LHCN-M2 (cell line): ENCODE measurements at places on chromosomes 6 and 20.

- DNase-seq, result no peak
Observed at GRCh38 chr20:48349656-48350055, 478.1 kb downstream of the PREX1 start.

DNA sequence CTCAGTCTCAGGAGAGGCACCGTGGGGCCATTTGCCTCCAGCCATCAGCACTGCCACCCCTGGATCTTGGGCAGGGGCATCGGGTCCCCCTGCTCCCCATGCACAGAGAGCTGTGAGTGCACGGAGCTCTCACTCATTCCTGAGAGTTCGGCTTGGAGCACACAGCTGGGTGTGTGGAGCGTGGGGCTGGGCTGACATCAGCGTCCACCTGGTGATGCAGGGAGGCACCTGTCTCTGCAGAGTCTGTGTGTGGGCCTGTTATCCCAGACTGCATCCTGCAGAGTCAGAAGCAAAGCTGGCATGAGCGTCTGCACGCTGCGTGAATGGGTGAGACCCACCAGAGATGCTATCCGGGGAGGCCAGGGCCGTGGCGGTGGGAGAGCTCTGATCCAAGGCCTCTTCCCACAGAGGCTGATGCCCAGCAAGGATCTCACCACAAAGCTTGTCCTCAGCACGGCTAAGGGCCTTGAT is 248.8 kb upstream of the AFDN start:
- DNase-seq, result no peak

DNA sequence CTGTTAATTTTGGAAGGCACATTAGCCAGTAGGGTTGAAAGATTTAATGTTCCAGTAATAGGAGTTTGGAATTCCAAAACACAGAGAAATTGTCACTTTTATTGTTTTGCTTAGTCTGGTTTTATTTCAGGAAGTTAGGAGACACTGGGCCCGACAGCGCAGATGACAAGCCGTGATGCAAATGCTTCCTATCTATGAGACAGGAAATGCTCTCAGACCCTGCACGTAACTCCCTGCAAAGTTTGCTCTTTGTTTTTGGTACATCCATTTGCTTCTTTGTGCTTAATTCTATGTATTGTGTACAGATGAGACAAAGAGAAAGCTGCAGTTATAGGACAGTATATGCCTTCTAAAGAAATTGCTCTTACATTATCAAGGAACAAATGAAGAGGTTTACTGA is 201.6 kb upstream of the SGK1 start:
- DNase-seq, result no peak

GRCh38 chr20:62926229-62927127 is at the start of gene DIDO1:
Gene DIDO1 (minus strand): TSS chr20:62926505.
- DNase-seq, result peak; percentile 78

DNA sequence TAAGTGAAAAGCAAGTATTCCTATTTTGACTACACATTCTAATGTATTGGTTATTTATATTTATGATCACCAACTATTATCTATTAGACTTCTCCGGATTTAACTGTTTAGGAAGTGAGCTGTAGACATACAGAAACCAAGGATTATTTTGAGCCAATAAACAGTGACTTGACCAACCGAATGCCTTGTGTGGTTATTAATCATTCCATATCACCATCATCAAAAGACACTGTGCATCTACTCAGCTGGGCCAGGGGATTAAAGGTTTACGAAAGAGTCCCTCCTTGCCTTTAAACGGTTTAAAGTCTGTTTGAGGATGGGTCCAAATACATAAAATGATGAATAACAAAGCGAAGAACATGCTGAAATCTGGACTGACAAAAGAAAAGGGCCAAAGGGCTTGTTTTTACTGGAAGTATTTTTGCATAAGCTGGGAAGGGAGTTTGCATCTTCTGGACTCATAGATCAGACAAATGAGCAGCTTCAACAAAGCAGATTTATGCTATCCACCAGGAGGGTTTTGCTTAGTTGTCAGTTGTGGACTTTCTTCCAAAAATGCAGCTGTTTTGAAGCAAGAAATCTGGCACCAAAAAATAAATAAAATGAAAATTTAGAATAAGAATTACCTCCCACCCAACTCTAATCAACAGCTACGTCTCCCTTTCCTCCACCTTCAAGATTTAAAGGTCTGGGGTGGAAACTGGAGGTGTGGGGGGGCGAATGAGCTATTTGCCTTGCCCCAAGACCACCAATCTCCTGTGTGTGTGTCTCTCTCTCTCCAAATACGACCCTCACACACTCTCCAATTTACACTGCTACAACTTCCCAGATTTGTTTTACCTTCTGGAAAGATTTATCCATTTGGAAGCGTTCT is 33.6 kb upstream of the ID4 start:
- peak; percentile 4 for DNase-seq
